ENCODE measurements at places on chromosomes 3 and 15. TPM values are rescaled to one million over a fixed set of nuclear protein-coding genes. Genes with fewer than 3 reads are reported as not detected.

- no peak for DNase-seq
Observed at GRCh38 chr3:78728406-78729145, 1039.2 kb downstream of the ROBO1 start.

DNA sequence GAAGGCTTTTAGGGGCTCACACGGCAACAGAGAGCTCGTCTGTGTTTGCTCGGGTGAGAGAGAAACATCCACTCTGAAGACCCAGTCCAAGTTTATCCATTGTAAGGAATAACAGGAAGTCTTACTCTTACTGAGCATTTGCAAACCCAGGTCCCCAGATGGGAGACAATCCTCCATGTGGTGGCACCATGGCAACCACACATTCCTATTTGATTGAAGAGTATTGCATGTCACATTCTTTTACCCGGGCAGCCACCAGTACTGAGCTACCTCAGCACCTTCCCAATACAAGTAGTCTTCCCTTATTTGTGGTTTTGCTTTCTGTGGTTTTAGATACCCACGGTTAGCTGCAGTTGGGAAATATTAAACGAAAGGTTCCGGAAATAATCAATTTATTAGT is 302.9 kb upstream of the RASGRP1 start:
- DNase-seq: no peak

DNA sequence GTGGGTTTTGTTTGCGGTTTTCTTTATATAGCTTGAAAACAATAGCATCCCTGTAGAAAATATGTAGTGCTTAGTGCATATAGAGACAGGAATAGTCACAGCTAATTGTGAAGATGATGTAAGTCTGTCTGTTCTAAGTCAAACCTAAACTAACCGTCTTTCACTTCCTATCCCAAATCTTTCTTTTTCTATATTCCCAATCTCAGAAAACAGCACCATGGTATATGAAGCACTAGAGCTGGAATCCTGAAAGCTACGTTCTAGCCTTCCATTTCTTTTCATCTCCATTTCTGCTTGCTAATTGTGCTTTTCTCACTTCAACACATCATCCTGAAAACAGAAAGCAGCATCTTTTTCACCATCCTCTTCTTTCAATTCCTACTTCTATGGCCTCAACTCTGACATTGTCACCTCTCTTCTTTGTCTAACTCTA is 1235.5 kb downstream of the ROBO2 start:
- no peak for DNase-seq

- DNase-seq: no peak
Observed at GRCh38 chr15:57624730-57625129, 33.0 kb downstream of the MYZAP start.

The APPL1 gene
- 43.8 TPM for total RNA-seq

- no peak for DNase-seq
Observed at GRCh38 chr3:126056681-126057500, 27.0 kb downstream of the SLC41A3 start.

DNA sequence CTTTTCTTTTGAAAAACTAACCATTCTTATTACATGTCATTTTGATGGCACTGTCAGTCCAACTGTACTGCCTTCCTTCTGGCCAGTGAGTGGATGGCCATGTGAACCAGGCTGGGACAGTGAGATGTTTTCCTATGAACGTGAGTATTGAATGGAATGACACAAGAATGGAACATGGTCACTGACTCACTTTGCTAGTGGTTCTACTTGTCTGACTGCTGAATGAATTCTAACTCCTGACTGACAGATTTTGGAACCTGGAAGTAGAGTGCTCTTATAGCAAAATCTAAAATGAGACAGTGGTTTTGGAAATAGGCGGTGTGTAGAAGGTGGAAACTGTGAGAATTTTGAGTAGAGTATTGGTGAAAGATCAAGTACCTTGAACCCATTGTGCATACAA is 606.9 kb upstream of the KCNMB2 start:
- DNase-seq: no peak

GRCh38 chr3:53103397-53104296 is 26.6 kb downstream of the RFT1 start:
- no peak for DNase-seq

Data from activated T-helper 2 cell treated with anti-CD3 and anti-CD28 coated beads, Interferon-gamma antibody, Interleukin-2, Interleukin-4, amounts not matched to agents 10 μg/mL and 5 μg/mL and 100 μg/mL, durations not matched to agents 14 hours and 24 hours and 36 hours (primary cell).